Stimulated activated CD8-positive, alpha-beta memory T cell treated with anti-CD3 and anti-CD28 coated beads, Interleukin-4, amount 100 ng/mL, for 48 hours (primary cell): ENCODE measurements at places on chromosomes 5 and 9.

DNA sequence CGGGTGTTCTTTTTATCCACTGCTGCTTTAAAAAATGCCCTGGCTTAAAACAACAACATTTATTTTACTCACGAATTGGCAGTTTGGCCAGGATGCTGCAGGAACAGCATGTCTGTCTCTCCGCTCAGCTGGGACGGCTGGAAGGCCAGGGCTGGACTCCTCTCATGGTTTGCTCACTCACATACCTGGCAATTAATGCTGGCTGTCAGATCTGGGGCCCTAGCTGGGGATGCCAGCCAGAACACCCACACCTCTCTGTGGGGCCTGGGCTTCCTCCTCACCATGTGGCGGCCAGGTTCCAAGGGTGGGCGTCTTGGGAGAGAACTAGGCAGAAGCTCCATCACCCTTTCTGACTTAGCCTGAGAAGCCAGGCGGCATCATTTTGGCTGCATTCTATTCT, 189.1 kb upstream of the IL12B start:
- DNase-seq: no peak

DNA sequence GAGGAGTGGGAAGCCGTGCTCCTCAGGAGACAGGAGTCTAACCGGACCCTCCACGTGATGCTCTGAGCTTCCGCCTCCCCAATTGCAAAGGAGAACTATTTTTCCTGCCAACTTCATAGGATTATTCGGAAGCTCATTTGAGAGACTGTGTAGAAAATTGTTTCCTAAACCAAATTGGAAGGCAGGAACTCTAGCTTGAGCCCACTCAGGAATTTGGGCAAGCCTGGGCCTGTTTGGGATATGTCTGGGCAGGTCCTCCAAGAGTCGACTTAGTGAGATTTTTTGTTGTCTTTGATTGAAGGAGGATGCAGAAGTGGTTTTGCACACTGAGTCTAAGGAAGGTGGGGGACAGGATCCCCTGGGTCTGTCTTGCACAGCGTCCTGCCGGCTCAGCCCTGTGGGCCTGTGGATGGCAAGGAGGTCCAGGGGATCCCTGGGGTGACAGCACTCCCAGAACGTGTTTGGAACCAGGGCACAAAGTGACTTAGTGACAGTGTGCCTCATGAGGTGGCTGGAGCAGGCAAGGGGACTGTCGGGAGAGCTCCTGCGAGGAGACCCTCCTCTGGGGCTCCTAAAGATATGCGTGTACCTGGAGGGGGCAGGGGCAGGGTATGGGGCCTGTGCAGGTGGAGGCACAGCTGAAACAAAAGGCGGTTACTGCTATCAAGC, 283.3 kb downstream of the NSG2 start:
- DNase-seq: no peak

GRCh38 chr5:31407921-31408693, 123.8 kb downstream of the DROSHA start:
- DNase-seq: no peak

DNA sequence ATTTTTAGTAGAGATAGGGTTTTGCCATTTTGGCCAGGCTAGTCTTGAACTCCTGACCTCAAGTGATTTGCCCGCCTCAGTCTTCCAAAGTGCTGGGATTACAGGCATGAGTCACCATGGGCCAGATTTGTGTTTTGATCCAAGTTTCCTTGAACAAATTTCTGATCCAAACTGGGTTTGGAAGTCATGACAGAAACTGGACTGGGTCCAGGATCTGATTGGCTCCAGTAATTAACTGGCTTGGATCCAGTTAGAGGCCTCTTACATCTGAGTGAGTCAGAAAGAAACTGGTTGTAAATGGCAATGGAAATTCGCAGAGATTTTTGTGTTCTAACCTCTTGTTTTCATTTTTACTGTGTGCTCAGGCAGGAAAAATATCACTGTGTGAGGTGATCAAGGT, 141.6 kb downstream of the SLC25A46 start:
- no peak for DNase-seq

- DNase-seq: no peak
Observed at GRCh38 chr5:127011961-127012644, 18.3 kb downstream of the MARCHF3 start.

- DNase-seq: no peak
Observed at GRCh38 chr9:88957526-88957925, 33.7 kb upstream of the S1PR3 start.
